Ascending aorta (tissue), 2 donors: ENCODE measurements at places on chromosomes 13 and 19.

DNA sequence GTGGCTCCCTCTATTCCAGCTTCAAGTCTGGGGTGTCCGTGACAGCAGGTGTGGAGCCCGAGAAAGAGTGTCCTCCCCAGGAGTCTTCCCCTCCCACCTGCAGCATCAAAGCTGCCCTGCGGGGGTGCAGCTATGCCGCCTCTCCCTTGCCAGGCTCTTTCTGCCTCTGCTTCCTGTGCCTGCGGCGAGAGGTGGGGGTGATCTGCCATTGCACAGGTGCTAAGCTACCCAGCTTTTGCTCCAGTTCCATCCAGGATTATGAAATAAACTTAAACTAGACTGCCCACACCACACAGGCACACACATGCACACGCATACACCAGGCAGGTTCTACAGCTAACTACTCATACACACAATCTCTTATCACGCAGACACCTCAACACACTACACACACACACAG lies 104.7 kb upstream of the CLDN10 start:
- no peak for DNase-seq

DNA sequence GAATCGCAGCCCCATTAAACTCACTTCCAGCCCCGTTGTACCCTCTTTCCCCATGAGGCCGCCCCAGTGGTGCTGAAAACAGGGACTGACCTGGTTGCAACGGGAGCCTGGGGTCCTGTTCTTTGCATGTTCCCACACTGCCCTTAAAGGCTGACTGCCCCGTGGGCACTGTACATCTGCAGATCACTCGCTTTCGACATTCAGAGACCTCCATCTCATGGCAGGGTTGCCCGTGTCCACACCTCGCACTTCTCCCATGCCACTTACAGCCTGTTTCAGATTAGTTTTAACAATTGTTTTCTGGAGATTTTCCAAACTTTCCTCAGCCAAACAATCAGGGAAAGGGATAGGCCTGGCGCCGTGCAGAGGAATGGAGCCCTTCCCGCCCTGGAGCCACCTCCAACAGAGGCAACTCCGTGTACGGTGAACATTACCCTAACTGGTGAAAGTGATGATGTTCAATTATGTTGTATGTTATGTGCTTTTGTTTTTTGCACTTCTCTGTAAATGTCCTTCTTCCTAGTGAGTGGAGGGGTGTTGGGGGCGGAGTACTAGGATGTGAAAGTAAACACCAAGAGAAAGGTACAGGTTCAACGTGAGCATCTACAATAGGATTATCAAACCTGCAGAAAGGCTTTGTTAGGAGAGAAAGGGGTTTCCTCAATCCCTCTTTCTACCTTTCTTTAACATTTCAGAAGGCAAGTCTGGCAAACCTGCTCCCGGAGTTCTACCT lies 262.8 kb downstream of the FOXO1 start:
- no peak for DNase-seq

GRCh38 chr19:36106991-36107390 lies 4.0 kb upstream of the OVOL3 start:
- DNase-seq: no peak

DNA sequence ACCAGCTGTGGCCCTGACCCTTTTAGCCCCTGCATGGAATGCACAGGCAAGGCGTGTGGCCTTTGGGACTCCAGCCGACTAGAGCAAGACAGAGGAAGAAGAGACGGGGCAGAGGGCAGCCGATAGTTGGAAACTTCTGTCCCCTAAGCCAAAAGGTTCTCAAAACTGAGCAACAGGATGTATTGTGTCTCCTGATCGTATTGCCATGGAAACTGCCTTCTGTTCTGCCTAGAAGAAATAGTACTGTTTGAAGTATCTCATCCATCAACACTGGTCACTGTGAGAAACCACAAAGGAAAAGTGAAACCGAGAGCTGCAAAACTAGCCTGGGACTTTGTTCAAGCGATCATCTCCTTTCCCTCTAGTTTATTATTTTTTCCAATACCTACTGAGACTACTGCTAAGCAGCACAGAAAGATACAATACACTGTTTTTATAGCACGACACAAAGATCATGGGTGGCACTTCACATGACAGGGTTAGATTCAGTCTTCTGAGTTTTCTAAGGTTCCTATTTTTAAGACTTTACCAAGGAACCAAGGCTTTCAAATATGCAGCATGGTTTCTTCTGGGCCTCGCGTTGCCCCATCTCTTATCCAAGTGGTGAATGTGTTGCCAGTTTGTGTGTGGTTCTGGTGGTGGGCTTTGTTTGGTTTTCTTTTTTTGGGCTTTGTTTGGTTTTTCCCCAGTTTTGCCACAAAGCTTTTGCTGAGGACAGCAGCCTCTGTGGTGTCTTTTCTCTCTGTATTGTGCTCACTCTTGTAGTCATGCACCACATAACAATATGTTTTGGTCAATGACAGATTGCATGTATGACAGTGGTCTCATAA lies 49.3 kb upstream of the GPR183 start:
- peak; percentile 71 for DNase-seq

DNA sequence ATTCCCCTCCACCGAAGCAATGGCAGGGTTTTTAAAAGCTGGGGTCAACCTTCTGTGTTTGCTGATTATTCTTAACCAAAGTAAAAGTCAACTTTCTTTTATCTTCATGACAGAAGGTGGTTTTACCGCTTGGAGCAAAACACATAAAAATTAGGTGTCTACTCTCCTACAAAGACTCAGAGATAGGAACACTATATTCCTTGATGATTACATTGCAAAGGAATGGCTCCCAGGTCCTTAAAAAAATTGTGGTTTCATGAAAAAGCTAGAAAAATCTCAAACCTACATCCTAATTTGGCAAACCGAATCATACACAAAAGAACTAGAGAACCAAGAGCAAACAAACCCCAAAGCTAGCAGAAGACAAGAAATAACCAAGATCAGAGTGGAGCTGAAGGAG lies 760.4 kb upstream of the PCDH20 start:
- DNase-seq: no peak

DNA sequence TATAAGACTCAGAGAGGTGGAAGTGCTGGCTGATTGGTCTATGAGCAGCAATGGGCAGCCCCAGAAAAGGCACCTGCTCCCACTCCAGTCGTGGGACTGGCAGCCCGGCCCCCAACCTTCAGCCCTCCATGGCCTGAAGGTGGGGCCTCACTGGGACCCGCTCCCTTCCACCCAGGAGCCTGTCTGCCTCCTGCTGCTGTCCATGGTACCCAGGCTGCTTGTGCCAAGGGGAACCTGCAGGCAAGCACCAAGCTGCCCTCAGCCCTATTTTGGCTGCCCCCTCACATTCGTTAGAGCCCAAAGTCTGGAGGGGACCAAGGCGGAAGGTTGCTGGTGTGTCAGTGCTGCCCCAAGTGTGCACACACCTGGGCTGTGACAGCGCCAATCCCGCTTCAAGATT lies 2304.9 kb downstream of the PCDH9 start:
- no peak for DNase-seq

DNA sequence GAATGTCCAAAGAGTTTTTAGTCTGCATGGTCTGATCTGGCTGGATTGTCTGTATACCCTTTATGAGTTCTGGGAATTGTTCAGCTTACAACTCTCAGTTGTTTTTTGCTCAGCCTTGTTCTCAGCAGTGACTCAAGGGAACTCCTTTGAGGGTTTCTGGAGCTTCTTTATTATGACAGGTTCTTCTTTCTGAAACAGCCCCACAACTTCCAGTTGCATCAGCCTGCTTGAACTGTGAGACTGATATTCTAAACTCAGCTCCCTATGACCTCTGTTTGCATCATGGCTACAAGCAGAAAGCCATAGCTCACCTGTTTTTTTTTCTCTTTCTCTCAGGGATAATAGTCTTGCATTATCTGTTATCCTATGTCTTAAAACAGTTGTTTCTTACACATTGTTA lies 85.0 kb downstream of the TDRD3 start:
- DNase-seq: no peak

DNA sequence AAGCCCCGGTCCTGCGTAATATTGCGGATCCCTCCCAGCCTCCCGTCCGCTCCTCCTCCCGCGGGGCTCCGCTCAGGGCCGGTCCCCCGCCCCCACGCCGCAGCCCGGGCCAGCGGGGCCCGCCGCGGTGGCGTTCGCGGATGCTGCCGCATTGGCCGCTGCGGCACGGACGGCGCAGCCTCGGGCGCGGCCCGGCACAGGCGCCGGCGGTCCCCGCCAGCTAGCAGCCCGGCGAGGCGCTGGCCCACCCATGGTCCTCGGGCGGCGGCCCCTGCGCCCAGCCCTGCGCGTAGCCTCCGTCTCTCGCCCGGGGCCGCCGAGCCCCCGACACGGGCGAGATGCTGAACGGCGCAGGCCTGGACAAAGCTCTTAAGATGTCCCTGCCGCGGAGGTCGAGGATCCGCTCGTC lies at the start of gene ATP8A2:
ATP8A2 (plus strand) TSS at position 100 of the 409 bp plus-strand sequence; CDS start at position 339, 239 bp downstream.
- no peak for DNase-seq

DNA sequence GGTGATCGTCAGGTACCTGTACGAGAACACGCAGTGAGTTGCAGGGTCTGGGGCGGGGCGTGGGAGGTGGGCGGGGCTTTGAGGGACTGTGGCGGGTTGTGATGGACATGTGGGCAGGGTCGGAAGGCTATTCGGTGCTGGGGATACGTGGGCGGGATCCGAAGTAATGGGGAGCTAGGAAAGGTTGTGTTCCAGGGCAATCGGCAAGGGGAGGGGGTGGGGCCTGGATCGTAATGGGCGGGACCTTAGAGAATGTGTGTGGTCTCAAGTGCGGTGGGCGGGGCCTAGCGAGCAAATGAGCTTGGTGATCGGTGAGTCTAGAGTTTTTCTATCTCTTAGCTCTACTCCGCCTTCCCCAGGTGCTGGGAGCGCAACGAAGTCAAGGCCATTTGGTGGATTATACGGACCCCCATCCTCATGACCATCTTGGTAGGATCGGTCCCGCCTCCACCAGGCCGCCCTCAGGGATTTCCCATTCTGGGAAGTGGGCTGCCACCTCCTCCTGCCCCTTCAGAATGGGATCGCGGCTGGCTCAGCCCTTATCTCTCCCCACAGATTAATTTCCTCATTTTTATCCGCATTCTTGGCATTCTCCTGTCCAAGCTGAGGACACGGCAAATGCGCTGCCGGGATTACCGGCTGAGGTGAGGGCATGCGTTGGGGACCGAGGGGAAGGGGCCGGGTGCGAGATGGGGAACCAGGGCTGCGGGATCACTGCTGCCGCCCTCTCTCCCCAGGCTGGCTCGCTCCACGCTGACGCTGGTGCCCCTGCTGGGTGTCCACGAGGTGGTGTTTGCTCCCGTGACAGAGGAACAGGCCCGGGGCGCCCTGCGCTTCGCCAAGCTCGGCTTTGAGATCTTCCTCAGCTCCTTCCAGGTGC lies 9.6 kb downstream of the GIPR start:
- peak; percentile 76 for DNase-seq

GRCh38 chr19:3304871-3305423 lies 61.4 kb upstream of the NFIC start:
- DNase-seq: no peak

DNA sequence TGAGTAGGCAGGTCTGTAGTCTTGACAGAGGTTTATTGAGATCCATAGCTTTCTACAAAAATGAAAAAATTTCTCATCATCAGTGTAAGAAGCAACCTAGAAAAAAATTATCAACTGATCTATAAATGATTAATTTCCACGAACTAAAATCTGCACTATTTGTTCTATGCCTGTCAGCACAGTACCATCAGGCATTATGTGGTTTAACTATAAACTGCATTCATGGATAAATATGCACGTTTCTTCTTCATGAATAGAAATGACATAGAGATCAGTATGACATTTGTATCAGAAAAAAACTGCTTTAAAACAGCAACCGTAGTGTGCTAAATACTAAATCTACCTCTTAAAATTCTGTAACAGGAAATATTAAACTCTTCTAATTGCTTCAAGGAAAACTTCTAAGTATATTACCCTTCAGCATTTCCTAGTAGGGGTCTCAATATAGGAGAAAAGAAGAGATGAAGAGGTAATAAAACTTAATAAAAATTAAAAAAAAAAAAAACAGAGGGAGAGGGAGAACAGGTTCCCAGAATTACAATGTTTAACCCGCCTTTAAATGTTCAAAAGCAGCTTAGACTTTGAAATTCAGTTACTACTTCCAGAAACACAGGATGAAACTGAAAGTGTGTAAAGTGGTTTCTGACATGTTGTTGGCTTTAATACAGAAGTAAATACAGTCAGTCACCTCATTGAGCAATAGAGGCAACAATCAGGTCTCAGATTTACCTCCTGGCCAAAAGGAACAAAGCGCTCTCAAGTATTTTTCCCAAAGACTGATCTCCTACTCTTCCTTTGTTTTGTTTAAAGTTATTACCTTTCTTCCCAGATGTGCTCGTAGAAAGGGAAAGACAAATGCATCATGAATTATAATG lies 144.4 kb downstream of the DIAPH3 start:
- no peak for DNase-seq

DNA sequence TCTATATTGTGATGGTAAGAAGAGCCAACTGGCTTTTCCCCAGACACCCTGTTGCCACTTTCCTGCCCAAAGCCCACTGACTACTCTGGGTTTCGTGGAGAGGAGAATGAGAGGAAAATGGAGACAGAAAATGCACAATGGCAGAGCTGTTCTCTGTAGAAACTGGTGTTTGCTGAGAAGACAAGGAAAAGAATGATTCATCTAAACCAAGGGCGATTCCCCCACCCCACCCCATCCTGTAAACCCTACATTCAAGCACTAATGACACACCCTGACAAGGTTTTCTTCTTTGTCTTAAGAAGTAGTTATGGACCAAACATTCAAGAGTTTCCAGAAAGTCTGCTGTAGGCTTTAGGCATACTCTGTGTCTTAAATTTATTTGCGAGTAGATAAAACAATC lies 68.8 kb downstream of the DOCK9 start:
- DNase-seq: no peak

- no peak for DNase-seq
Observed at GRCh38 chr13:94712812-94713560, 641 bp upstream of the SOX21 start.

- peak; percentile 45 for DNase-seq
Observed at GRCh38 chr13:51827254-51827653, 17.7 kb downstream of the TMEM272 start.

GRCh38 chr13:28218679-28219078 lies 80.3 kb downstream of the PAN3 start:
- DNase-seq: no peak

DNA sequence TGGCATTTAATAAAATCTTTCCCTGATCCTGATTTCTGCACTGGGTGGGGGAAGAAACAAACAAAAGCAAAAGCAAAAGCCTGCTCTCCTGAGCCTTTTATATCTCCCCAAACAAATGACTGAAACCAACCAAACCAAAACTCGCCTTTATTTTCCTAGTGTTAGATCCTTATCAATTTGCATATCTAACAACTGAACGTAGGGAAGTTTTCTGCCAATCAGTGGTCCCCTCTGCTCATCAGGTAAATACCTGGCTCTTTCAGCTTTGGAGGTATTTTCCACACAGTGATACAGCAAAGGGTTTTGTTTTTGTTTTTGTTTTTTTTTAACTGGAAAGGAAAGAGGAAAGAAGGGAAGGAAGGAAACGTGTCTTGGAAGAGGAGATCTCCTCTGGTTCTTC lies 3.3 kb downstream of the AMER2 start:
- no peak for DNase-seq

- no peak for DNase-seq
Observed at GRCh38 chr13:85405316-85405897, 393.8 kb downstream of the SLITRK6 start.

DNA sequence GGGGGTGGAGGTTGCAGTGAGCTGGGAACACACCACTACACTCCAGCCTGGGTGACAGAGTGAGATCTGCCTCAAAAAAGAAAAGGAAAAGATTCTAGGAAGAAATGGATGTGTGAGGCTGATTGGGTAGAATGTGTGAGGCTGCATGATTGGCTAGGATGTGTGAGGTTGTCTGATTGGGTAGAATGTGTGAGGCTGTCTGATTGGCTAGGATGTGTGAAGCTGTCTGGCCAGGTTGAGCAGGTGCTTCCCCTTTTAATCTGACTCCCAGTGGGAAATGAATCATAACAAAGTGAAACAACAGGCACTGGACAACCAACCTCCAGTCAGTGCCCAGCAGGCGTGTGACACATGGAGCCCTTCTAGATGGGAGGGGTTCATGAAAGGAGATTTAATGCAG lies 14.7 kb downstream of the C13orf46 start:
- DNase-seq: no peak
